Glutamatergic neuron (in vitro differentiated cells): ENCODE measurements at places on chromosomes 5 and 9.

GRCh38 chr5:176619203-176619568 lies 9.2 kb upstream of the GPRIN1 start:
- peak; percentile 90 for DNase-seq

- no peak for DNase-seq
These were observed 17.8 kb downstream of the PPARGC1B start for GRCh38 chr5:149747833-149748366.

DNA sequence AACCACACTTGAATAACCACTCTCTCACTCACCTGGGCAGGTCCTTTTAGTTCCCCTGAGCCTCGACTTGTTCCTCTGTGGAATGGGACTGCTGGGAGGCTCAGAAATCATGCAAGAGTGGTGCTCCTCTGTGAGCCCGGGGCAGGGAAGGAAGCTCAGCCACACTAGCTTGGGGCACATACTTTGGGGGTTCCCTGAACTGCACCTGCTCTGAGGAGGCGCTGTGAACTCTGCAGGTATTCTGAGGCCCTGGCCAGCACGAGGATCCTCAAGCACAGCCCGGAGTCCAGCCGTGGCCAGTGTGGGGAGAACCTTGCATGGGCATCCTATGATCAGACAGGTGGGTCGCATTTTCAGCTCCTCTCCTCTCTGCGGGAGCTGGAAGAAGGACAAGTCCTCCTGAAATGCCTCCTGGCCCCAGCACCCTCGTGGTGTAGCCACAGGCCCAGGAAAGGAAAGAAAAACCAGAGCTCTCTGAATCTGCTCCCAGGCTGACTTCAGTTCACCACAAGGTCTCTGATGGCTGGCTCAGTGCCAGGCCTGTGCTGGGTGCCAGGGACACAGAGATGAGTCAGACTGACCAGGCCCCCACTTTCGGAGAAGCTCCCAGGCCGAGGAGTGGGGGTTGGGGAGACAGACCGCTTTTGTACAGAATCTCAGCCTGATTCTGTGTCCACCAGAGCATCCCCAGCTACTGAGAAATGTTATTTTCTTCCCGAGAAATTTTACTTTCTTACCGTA lies 11.9 kb downstream of the GLIPR2 start:
- DNase-seq, result no peak

DNA sequence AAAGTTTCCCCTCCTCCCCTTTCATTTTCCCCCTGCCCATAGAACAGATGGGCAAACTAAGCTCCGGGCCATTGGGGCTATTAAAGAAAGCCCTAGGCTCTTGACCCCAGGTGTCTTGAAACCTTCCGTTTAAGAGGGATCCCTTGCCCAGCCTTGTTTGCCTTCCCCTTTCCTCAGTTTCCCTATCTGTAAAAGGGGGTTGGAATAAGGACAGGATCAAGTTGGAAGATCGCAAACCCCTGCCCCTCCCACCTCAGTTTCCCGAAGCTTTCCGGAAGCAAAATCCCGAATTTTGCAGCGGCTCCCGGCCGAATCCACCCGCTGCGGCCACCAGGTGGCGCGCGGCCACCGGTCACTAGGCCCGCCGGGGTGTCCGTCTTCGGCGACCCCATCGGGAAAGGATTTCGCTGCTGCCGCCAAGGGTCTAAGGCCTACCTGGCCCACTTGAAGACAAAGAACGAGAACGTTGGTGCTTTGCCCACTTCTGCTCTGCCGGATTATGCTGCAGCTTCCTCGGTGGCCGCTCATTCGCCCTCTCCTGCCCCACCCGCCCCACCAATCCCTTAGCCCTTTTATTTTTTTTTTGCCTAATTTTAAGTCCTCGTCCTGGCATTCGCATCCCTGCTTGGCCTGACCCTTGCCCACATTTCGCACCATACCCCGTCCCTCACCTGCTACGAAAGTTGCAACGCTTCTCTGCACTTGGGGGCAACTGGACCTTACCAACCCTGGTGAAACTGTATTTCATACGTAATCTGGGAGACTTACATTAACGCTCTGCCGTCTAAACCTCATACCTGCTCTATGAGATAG lies 962 bp upstream of the NR6A1 start:
- DNase-seq, result peak; percentile 85

DNA sequence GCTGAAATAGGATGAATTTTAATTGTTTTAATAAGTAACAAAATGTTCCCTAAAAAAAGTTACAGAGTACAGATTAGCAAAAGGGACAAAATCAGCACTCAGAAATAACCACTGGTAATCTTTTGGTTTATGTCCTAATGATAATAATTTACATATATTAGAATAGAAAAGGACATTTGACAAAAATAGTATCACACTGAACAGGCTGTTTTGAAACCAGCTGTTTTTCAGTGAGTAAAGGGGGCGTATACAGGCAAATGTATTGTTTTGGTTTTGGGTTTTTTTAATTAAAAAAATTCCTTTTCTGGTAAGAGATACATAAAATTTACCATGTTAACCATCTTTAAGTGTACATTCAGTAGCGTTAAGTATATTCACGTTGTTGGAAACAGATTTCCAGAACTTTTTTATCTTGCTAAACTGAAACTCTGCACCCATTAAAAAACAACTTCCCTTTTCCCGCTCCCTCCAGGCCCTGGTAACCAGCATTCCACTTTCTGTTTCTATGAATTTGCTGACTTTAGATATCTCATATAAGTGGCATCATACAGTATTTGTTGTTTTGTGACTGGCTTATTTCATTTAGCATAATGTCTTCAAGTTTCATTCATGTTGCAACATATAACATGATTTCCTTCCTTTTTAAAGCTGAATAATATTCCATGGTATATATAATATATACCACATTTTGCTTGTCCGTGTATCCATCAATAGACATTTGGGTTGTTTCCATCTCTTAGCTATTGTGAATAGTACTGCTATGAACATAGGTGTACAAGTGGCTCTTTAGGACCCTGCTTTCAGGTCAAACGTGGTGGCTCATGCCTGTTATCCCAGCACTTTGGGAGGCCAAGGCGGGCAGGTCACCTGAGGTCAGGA lies 20.6 kb upstream of the LARP1 start:
- no peak for DNase-seq

- DNase-seq, result no peak
These were observed 172.0 kb downstream of the DENND1A start for GRCh38 chr9:123757960-123758359.

DNA sequence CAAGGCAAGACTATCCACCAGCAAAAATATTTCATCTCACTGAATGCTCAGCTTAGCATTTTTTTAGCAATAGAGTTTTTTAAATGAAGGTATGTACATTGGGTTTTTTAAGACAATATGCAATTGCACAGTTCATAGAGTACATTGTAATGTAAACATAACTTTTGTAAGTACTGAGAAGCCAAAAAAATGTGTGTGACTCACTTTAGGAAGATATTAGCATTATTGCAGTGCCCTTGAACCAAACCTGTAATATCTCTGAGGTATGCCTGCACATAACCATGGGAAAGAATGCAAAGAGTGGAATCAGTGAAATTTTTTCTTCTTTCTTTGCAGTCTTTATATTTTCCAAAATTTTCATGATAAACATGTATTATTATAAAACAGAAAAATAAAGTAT lies 1533.3 kb upstream of the WWC1 start:
- no peak for DNase-seq

GRCh38 chr5:72555871-72556270 lies 48.7 kb upstream of the ZNF366 start:
- DNase-seq, result peak; percentile 59

- no peak for DNase-seq
These were observed 163.8 kb upstream of the RFX3 start for GRCh38 chr9:3689555-3689954.

GRCh38 chr9:91930475-91930874 lies 19.6 kb downstream of the ROR2 start:
- DNase-seq, result no peak

- DNase-seq, result no peak
These were observed 28.1 kb downstream of the DYNC2I2 start for GRCh38 chr9:128628471-128629048.

GRCh38 chr9:80070071-80070742 lies 498.4 kb downstream of the TLE4 start:
- DNase-seq, result no peak

GRCh38 chr5:119264186-119264585 lies 91.6 kb upstream of the TNFAIP8 start:
- DNase-seq, result no peak

DNA sequence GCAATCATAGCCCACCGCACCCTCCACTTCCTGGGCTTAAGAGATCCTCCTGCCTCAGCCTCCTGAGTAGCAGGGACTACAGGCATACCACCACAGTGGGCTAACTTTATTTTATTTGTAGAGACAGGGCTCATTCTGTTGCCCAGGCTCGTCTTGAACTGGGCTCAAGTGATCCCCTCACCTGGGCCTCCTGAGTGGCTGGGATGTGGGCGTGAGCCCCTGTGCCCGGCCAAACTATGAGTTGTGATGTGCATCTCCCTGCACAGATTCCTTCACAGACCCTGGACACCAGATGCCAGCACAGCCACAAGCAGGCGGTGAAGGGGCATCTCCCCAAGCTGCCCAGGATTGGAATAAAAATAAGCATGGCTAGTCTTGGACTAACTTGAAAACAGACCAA lies 244.9 kb upstream of the IRX1 start:
- no peak for DNase-seq

DNA sequence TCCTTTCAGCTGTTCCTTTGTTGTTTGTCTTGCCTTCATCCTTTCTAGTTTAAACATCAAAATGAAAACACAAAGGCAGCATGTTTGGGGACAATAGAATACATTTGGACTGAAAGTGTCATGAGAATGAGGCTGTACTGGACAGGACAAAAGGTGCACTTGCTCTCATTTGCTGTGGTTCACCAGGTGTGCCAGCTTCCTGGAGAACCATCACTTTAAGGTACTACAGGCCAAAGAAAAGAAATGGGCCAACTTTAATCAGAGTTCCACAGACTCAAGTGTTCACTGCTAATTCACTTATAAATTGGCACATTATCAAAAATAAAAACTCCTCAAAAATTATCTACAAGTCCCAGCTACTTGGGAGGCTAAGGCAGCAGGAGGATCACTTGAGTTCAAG lies 53.8 kb downstream of the ABHD17B start:
- DNase-seq, result no peak

DNA sequence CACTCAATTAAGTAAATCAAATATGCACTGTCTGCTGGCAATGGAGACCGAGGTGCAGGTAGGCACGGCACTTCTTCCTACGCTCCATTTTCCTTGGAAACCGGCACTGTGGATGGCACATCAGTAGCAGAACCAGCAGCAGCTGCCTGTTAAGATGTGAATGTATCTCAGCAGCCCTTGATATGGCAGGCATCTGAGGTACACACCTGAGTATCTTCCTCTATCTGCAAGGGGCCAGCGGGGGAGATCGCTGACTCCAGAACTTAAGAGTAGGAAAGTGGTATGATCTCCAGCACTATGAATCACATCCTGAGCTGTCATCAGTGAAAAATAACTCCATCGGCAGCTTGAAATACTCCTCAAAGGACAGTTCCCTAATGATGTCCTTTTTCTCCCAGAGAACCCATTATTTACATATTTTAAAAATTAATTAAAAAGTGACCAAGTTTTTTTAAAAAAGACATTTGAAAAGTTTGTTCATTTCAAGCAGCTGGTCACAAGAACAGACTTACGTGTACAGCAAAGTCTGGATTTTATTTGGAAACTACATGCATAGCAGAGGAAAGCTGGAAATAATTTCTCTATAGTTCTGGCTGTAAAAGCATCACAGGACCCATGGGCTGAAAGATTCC lies 97.1 kb downstream of the ADAMTS12 start:
- DNase-seq, result no peak
